ENCODE measurements at places on chromosomes 16 and 17.

DNA sequence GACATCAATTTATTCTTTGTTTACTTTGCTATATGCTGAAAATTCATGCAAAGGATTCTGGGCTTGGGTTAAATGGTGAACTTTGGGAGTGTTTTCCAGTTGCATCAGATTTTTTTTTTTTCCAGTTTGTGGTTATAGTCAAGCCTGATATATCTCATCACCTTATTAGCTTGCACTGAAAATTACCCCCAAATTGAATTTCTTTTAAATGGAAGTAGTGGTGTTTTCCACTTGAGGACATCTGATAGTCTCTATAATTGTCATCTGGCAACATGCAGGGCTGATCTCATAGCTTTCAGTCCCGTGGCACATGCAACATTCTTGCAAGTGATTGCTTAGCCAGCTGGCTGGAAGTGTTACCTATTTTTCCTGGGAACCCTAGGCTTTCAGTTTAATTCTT lies 4.7 kb upstream of the KRTAP3-1 start:
- DNase-seq: no peak

DNA sequence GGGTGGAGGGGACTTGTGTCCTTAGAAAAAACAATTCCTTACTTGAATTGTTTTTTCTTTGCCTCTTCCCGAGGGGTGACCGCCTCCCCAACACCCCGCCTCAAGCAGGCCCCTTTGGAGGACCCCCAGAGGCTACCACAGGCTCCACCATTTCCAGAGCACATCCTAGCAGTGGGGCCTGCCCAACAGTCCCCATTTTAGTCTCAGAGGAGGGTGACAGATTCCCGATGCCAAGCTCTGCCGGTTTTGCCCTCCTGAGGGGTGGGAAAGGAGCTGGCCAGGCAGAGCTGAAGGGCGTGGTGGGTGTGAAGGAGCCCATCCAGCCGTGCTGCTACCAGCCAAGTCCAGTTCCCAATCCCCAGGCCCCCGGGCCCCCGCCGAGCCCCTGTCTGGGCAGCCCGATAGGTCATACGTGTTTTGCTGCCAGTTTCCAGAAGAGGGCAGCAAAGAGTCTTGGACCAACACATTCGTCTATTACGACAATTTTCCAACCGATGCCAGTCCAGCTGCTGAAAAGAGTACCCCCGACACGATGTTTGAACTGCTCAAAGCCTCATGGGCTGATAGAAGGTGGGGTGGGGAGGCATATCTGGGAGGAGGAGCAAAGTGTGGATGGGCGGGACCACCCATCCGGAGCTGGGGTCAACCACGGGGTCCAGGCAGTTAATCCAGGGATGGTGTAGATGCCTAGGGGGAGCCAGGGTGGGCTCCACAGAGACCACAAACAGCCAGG lies 18.8 kb upstream of the GAA start:
- DNase-seq: peak; percentile 83

- DNase-seq: no peak
Measured at GRCh38 chr17:7515911-7516610, 31.9 kb downstream of the POLR2A start.

DNA sequence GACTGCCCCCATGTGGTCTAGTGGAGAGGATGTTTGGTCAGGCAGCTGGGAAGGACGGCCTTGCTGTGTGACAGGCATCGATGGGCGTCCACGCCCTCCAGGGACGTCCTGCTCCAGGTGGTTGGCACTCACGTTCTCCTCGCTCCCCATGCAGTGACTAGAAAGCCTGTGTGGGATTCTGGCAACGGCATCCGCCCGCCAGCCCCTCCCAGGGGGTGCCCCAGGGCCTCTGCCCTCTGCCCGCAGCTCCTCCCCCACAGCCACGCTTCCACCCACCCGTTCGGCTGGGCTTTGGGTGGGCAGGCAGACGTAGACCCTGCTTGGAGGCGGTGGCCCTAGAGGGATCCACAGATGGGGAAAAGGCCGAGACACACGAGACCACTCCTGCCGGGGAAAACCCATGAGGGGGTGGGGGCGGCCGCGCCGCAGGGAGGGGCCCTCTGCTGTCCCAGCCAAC lies 4.7 kb upstream of the IL17C start:
- no peak for DNase-seq

DNA sequence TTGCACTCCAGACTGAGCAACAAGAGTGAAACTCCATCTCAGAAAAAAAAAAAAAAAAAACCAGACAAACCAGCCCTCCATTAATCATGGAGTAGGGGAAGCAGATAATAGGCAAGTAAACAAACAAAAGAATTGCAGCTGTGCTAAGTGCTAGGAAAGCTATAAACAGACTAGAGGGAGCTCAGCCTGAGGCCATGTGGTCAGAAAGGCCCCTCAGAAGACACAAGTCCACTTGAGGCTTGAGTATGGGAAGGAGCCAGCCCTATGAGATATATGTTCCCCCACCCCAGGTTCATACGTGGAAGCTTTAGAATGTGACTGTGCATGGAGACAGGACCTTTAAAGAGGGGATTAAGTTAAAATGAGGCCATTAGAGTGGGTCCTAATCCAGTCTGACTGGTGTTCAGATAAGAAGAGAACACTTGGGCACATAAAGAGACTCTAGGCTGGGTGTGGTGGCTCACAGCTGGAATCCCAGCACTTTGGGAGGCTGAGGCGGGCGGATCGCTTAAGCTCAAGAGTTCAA lies 132.6 kb upstream of the NOL11 start:
- peak; percentile 66 for DNase-seq

GRCh38 chr17:17226451-17227265 lies 10.3 kb downstream of the FLCN start:
- no peak for DNase-seq

GRCh38 chr16:11058832-11059231 lies 114.5 kb downstream of the CLEC16A start:
- no peak for DNase-seq

DNA sequence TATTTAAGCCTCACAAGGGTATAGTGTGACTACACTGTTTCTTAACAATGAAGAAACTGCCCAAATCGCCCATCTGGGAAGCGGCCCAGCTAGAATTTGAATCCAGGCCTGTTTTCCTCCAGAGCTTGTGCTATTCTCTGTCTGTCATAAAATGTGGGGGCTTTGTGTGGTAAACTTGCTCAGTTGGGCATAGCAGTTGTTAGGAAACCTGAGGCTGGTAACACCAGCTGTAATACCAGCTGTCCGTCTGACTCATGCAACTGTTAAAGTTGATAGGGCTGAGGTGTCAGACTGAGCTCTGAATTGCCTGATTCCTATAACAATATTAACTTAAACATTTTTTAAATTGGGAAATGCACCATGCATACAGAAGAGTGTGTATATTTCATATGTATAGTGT lies 9.3 kb downstream of the NOD2 start:
- no peak for DNase-seq
